ENCODE measurements at places on chromosomes 7 and 10.

- DNase-seq: no peak
Observed at GRCh38 chr7:36316319-36316718, 73.3 kb upstream of the ANLN start.

GRCh38 chr7:44639671-44640321 is 33.4 kb downstream of the OGDH start:
- no peak for DNase-seq

DNA sequence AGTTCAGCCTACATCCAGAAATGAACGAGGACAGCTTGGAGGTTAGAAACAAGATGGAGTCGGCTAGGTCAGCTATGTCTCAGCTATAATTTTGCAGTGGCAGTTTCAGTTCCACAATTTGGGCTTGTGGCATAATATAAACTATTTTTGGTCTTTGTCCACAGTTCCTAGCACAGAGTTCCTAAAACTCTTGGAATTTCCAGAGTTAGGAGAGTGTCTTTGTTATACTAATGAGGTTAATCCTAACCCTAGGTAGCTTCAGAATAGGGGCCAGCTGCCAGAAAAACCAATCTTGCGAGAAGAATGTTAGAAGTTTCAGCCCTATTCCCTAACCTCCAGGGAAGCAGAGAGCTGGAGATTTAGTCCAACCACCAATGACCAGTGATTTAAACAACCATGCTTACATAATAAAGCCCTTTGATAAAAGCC is 131.9 kb downstream of the AKR1D1 start:
- DNase-seq: no peak

DNA sequence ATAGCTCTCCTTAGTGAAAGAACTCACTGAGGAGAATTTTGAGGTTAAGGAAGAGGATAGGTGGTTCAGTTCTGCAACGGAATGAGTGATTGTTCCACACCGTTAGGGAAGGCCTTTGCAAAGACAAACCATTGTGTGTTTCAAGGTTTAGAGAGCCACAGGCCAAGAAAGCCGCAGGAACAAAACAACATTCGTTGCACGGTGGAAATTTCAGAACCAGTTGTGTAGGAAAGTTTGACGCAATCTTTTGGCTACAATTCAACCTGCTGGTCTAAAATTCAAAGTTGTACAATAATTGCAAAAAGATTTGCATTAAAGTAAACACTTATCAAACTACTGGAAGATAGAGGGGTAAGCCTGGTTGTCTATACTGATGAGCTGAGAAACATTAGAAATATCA is 91.4 kb downstream of the FAM107B start:
- no peak for DNase-seq

DNA sequence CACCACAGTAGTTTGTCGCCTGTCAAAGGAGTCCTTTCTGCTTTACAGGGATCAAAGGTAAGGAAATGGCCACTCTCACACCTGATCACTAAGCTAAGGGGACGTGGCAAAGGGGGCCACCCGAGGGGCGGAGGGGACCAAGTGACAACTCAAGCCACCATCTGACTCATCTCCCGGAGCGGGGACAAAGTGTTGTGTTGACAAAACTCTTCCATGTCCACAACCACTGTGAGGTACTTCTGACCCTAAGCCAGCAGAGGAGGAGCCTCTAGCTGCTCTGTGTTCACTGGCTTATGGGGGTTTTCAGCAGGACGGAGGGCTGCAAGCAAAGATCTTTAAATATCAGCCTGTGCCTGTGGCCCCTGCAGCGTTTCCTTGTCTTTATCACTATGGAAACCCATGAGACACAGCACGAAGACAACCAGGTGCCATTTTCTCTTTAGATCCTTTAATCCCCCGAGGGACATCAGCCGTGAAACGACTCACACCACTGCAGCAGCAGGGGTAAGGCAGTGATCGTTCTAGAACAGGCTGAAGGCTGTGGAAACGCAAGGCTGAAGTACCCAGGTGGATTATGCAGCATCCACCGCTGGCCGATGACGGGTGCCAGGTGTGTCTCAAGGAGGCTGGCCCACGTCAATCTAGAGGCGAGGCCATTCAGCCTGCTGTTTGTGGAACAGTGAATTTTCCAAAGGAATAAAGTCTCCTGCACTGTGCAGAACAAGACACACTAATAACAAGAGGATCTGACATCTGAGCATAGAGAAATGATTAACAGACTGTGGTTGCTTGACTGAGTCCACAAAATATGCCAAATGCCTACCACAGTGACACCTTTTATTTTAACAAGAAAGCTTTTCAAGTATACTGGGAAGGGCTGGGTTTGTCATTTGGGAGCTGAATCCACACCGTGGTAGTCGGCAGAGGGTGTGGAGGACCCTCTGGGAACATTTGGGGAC is 26.6 kb upstream of the DDC start:
- DNase-seq: peak; percentile 75

- DNase-seq: no peak
Observed at GRCh38 chr10:111821871-111822270, 361.7 kb downstream of the GPAM start.

DNA sequence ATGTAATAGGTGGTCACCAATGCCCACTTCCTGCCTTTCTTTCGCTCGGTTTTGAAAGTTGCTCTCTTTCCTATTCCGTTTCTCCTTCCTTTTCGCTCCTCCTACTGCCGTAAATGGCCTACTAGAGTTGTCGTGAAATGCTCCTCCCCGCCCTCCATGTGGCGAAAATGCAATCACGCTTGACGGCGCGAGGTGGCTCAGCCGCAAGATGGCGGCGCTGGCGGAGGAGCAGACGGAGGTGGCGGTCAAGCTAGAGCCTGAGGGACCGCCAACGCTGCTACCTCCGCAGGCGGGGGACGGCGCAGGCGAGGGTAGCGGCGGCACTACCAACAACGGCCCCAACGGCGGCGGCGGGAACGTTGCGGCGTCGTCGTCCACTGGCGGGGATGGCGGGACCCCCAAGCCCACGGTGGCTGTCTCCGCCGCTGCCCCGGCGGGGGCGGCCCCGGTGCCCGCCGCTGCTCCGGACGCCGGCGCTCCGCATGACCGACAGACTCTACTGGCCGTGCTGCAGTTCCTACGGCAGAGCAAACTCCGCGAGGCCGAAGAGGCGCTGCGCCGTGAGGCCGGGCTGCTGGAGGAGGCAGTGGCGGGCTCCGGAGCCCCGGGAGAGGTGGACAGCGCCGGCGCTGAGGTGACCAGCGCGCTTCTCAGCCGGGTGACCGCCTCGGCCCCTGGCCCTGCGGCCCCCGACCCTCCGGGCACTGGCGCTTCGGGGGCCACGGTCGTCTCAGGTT is at the start of gene TAF5:
Gene TAF5 (plus strand): TSS at position 195 of the 737 bp plus-strand sequence. CDS start 14 bp downstream, at position 209.
- DNase-seq: peak; percentile 94

DNA sequence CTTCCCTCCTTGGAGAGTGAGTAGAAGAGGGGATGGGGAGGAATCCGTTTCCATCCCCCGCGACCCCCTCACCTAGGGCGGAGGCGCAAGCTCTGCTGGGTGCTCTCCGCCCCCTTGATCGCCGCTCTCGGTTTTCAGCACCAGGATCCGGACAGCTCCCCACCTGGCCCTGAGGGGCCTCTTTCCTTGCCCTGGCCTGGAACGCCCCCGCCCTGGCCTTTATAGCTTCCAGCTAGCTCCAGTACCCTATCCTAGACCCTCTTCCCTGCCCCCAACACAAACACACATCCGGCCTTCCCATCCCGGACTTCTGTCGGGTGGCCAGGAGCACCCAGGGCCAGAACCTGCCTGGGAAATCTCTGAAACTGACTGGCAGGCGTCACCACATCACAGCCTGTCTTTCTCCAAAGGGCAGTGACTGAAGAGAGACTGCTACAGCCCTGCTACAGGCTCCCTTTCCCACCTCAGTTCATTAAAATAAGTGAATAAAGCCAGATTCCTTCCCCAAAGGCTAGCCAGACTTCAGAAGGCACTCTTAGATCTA is 72.3 kb upstream of the LEP start:
- DNase-seq: no peak

GRCh38 chr10:103500481-103500880 is 7.0 kb downstream of the NEURL1 start:
- no peak for DNase-seq

- no peak for DNase-seq
Observed at GRCh38 chr10:18658271-18659124, 733 bp upstream of the ARL5B start.

DNA sequence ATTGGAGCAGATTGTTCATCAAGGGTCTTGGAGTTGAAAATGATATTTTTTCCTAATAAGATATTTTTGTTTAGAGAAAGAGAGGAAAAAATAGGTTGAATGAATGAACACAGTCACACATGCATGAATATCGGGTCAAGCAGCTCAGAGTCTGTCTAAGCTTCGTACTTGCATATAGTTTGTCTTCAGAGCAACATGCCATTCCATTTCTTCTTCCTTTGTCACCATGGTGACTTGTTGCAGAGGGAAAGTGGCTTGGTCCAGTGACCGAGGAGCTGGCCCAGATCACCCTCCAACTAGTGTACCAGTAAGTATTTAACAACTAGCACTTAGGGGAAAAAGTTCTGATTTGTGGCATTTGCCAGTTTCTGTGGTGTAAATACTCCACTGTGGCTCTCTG is 232.1 kb downstream of the TCF7L2 start:
- DNase-seq: no peak

GRCh38 chr10:23419655-23420329 is 19.1 kb upstream of the OTUD1 start:
- no peak for DNase-seq

DNA sequence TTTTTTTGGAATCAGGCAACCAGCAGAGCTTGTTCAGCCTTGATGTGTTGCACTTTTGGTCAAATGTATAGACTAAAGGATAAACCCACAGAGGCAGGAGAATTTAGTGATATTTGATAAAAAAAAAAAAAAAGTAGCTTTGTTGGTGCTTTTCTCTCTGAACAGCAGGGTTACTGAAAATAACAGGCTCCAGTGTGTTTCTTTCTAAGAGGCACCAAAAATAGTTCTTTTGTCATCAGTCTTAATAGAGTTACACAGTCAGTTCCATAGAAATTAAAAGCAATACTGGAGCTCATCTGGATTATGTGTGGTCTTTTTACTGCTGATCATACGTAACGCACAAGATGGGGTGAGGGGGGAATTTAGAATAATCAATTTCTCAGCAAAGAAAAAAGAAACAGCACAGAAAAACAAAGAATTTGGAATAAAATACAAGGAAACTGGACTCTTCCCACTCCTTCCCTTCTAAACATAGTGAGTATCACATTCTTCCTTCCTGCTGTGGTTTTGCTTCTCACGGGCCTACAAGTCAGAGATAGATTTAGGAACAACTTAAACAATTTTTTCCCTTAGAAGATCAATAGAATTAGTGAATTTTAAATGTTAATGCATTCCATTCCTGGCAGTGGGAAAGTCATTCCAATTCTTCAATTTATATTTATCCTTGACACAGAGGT is 178.8 kb upstream of the AKR1E2 start:
- no peak for DNase-seq

GRCh38 chr7:22231806-22232205 is 125.1 kb downstream of the RAPGEF5 start:
- DNase-seq: no peak

DNA sequence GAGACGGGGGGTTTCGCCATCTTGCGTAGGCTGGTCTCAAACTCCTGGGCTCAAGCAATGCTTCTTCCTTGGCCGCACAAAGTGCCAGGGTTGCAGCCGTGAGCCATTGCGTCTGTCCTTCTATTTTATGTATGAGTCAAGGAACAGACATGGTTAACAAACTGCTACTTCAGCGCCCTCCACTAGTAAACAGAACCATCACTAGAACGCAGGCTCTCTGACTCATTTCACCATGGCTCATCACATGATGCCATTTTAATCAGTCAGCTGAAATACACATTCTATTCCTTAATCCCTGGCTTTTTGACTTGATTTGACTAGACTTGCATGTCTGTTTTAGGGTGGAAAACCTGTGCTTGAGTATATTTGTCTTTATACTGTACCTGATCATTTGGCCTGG is 41.3 kb downstream of the CELF2 start:
- DNase-seq: no peak

DNA sequence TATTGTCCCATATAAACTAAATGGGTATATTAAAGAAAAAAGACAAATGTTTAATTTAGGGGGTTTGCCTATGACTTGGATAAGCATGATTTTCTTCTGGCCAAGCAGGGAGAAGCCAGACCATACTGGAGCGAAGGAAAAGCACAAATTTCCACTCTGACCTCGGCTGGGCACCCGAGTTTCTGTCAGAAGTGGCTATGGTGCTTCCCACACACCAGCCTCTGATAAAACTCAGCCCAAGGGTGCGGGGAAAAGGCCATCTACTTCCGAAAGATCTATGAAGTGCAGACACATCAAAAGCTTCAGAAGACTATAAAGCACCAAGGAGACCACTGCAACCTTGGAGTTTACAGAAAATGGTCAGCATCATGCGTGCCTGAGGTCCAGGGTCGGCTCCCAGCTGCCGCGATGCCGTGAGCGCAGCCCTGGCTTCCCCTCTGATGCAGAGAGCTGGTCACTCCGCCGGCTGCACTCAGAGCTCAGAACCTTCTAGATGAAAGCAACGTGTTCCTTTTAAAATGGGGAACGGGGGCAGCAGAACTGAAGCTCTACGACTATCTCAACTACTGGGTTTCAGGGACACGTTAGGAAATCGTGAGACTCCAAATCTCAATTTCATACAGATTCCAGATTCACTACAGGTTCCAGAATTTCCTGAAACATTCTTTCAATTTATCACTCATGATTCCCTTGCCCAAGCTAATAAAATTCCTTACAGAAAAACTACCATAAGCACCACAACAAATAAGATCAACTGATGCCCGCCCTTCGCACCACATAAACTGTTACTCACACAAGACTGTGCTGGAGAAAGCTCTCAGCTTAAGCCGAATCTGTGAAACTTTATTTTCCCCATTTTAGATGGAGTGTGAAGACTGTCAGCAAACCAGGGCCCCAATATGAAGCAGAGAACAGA is 84.5 kb downstream of the DIP2C start:
- no peak for DNase-seq

DNA sequence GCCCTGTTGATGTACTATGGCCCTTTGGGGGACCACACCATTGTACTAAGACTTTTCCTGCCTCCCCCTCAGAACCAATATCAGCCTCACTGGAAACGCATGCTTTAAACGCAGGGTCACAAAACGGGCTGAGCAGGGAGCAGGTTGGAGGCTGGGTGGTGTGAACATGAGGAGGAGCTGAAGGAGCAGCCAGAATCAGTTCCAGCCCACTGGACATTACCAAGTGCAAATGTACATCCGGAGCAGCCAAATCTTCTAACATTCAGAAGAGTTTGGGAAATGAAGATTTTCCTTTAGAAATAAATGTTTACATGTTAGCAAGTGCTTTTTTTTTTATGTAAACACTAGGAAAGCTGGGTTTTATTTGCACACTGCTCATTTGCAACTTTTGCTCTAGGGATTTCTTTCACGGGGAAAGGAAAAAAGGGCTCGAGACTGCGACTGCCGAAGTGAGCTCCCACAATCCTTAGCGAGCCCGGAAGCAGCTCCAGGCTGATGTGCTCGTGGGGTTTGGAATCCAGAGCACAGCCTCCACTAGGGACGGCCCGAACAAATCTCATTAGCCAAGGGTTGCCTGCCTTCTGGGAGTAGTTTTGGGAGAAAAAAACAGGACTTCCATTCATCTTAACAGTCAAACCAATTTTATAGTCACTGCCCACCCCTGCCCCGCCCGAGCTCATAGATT is 108.0 kb upstream of the YAE1 start:
- DNase-seq: no peak

GRCh38 chr7:47078241-47078640 is 503.7 kb downstream of the TNS3 start:
- DNase-seq: no peak
